ENCODE measurements at places on chromosomes 5 and 9.

GRCh38 chr5:111795142-111795541 lies 38.1 kb upstream of the NREP start:
- DNase-seq = no peak

GRCh38 chr5:25006734-25007133 lies 362.0 kb upstream of the CDH10 start:
- DNase-seq = peak; percentile 8

DNA sequence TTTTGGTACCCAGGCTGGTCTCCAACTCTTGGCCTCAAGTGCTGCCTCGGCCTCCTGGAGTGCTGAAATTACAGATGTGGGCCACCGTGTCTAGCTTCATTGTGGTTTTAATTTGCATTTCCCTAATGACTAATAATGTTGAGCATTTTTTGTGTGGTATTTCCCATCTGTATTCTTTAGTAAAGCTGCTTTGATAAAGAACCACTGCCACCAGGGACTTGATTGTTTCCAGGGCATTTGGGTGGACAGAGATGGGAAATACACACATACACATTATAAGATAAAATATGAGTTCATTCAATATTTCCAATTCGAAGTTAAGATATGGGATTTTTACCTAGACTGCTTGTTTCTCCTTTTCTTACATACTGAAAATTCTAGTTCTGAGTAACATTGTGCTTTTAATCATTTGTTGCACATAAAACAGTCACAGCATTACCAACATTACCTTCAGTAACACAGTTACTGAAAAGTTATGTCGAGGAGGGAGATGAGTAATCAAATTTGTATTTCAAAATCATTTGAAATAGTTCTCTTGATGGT lies 28.9 kb downstream of the HABP4 start:
- DNase-seq = no peak

DNA sequence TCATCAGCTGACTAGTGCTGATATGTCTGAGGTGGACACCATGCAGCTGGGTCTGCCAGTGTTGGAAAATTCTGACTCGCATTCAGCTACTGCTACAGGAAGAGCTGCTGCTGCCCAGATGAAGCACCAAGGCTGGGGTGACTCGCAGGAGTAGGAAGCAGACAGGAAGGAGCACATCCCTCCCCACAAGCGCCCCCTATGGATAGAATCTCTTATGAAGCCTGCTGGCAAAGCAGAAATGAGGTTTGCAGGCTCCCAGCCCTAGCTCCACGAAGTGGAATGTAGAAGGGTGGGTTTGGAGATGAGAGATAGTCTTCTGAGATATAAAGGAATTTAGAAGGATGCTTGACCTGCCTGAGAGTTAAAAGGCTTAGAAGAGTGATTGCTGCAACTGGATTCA lies 443.0 kb downstream of the ACTL7B start:
- no peak for DNase-seq

DNA sequence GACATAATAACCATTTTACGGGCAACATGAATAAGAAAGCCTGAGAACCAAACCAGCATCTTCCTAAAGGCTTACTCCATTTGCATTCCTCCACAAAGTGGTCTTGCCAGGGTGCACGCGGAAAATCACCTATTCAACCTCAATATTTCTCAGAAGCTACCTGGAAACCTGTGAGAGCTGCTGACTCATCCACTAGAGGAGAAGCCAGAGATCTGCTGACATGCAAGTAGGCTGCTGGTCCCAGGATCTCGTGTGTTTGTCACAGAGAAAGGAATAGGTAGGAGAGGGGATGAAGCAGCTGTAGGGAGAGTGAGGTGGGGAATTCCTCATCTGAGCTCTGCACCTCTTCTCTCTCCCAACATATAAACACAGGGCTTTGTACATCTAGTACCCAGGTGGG lies 138.1 kb downstream of the ADAMTS12 start:
- DNase-seq = no peak

- DNase-seq = no peak
These were observed 91.4 kb downstream of the C9orf152 start for GRCh38 chr9:110116543-110116885.

DNA sequence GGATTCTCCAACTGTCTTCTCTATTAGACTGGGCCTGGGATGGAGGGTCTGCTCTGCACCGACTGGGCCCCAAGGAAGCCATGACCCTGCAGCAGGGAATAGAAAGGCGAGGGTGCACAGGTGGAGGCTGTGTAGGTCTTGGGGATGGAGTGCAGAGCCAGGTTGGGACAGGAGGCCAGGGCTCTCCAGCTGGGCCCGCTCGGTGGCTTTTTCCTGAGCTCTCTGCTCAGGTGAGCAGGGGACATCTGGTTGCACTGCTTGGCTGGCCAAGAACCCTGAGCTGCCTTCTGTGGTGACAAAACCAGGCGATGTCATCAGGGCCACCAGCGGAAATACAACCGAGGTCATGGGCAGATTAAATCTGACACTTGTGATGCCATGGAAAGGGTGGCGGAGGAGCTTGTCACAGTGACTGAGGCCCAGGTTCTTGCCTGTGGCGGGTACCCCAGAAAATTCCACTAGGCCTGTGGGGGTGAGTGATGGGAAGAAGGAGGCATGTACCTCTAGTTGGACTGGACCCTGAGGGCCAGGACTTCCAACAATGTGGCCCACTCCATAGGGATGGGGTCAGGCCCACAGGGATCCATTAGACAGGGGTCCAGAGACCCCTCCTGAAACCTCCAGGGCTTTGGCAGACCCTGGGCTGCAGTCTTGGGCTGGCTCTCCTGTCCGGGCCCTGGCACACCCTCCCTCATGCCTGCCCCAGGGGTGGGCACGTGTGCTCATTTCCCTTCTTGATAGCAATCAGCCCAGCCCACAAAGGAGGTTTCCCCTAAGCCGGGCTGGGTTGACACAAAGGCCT lies 4.4 kb upstream of the IL3 start:
- DNase-seq = no peak

All from COR-L47 (cell line).